ENCODE measurements at places on chromosomes 5 and 9. TPM values are rescaled to one million over a fixed set of nuclear protein-coding genes. Genes with fewer than 3 reads are reported as not detected.
A peak's percentile ranks its signal among the peaks of the same experiment; 100 is the strongest.

DNA sequence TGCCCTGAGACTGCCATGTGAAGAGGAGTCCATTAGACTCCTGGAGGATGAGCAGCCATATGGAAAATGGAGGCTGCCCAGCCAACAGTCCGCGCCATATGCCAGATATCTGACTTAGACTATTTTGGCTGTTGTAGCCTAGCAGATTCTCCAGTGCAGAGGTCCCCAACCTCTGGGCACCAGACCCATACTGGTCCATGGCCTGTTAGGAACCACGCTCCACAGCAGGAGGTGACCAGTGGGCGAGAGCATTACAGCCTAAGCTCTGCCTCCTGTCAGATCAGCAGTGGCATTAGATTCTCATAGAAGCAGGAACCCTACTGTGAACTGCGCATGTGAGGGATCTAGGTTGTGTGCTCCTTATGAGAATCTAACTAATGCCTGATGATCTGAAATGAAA lies 851.9 kb downstream of the NR2F1-AS1 start:
- DNase-seq, result no peak

- no peak for DNase-seq
Observed at GRCh38 chr9:93492327-93492726, 38.9 kb upstream of the FAM120AOS start.

DNA sequence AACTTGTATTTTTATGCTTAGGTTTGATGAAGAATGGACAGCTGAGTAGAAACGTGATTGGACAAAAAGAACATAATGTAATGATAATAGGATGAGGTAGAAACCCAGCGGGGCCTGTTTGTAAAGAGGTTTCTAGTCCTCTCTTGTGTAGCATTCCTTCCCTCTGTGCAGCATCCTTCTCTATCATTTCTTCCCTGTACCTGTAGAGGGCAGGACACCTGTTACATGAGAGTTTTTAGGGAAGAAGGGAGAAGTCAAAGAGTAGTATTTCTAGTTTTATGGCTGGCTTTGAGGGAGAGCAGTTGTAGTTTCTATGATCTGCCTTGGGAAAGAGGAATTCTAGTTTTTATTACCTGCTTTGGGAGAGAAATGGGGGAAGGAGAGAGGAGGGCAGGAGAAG lies 162.1 kb upstream of the FST start:
- DNase-seq, result no peak

- no peak for DNase-seq
Observed at GRCh38 chr5:90613459-90613858, 54.9 kb downstream of the ADGRV1 start.

PMPCA gene
- polyA plus RNA-seq, result 39.8 TPM

DNA sequence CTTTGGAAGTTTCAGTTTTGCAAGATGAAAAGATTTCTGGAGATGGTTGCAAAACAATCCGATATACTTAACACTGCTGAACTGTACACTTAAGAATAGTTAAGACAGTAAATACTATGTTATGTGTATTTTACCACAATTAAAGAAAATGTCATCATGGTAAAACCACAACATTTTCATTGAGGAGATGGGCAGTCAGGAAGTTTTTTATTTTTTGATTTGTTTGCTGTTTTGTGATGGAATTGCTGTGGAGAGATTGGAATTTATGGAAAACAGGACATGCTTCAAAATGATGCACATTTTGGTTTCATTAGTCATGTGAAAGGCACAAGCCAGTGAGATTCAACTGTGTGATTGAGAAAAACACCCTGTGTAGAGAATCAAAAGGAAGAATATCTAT lies 90.5 kb upstream of the AGXT2 start:
- no peak for DNase-seq

BAAT gene
- not detected for polyA plus RNA-seq

DNA sequence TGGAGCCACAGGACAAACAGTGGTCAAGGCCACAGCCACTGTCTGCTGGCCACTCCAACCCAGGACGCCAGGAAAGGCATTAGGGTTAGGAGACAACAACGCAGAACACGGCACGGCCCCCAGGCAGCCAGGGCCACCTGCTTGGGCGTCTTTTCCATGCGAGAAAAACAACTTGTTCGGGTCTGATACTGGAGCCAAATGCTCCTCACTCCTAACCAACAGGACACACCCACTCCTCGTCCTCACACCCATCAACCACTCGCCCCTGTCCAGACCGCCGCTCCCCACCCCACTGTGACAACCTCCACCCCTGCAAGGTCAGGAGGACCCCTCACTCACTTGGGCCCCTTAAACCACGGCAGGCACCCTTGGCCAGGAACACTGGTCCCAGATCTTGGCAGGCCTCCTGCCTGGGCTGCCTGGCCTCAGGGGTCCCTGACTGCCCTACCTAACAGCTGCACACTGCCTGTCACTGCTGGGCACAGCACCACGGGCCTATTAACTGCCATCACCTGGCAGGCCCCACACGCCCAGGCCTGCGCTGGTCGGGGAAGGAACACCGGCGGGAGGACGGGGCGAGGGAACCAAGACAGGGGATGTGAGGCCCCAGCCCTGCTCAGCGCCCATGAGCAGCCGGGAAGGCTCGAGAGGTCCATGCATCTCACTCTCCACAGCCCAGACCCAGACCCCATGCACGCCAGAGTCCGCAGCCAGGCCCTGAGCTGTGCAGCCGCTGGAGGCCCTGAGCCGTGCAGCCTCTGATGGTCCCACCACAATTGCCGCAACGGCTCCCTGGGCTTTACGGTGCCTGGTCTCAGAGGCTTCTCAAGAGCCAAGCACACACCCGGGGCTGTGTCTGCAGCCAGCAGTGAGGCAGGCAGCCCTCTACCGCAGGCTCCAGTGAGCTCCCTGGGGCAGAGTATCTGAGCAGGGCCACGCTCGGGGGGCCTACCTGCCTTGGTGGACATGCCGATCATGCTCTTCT lies 13.8 kb downstream of the CLPTM1L start:
- no peak for DNase-seq

DNA sequence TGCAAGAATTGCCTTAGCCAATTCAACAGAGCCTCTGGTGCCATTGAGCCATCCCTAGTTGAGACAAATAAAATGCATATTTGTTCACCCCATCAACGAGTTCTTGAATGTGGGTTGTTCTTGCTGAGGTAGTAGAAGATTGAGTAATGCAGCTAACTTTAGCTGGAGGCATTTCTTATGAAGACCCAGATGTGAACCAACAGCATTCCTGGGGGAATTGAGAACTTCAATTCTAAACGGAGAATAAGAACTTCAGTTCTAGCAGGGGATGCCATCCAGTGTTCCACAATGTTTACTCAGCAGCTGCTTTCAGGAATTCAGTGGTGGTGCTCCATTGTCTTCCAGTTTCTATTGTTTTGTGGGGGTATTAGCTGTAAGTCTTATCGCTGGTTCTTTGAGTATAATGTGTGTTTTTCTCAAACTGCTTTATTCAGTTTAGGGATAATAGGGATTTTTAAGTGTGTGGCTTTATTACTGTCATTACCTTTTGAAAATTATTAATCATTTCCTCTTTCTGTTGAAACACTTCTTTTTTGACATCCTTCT lies 1968.2 kb upstream of the NUDT12 start:
- no peak for DNase-seq

DNA sequence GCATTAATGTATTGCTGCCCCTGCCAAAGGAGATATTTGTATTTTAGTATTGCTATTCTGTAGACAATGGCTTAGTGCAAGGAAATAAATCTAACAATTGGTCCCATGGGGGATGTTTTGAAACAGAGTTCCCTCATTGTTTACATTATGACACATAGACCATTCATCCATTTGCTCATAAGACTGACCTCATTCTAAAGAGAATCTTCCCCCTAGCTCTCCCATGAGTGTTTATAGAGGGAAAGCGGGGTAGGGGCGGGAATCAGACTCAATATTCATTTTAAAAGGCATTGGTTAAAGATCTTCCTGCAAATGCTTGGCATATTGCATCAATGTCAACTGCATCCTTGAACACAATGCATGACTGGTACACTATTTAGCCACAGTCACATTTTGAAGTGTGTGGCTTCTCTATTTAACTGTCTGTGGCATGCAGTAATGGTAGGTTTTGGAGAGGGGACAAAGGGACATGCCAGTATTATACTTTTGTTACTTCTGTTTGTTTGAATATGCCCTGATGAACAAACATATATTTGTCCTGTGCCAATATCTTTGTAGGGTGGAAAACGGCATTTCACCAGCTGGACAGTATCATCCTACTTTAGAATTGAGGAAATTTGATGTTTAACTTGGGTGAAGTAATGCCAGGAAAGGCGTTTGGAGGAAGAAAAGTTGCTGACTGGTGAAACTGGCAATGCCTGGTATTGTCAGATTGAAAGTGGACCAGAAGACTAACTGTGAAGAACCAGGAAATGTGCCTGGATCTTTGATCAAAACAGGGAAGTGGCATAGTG lies 84.1 kb upstream of the MEGF10 start:
- DNase-seq, result no peak

DNA sequence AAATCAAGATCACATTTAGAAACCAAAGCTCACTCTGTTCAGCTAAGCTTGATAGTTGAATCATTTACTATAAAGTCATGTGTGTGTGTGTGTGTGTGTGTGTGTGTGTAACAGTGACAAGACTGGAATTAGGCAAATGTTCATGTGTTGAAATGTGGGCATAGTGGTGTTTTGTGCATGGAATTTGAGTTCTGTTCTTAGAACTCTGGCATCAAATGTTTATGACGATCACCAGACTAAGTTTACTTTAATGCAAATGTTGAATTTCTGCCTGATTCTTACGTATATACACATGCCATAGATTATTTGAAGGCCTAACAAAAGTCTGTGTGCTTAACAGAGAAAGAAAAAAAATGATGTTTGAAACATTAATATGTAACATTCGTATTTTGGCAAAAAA lies 72.8 kb upstream of the COL5A1 start:
- DNase-seq, result no peak

GRCh38 chr5:181255836-181256578 lies 4.9 kb downstream of the TRIM52 start:
- no peak for DNase-seq

DNA sequence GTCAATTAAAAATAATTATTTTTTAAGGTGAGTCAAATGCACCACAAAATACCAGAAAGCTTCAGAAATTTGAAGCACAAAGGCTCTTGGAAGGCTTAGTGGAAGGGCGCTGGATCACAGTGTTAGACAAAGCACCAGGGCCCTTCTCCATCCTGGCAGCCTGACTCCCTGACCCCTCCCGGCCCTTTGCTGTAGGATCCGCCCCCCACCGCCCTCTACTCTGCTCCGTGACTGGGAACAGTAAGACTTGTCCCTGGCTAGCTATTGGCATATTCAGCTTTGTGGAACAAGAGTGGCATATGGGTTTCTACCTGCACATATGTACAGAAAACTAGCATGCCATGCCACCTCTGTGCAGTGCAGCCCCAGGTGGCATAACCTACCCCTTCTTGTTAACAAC lies 222.1 kb downstream of the SYK start:
- no peak for DNase-seq

DNA sequence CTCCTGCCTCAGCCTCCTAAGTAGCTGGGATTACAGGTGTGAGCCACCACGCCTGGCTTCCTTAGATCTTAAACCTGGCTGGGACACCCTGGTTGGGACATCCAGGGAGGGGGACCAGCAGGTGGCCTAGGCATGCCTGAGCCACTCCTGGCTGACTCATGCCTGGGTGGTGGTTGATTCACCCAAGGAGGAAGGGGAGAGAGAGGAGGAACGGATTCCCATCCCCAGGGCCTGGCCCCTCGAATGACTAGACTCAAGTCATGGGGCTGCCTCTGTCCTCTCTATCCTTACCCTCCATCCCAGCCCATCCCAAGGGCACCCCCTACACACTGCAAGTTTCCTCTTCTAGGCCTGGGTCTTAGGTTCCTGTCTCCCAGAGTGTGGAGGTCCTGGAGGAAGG lies 12.7 kb downstream of the EEIG1 start:
- no peak for DNase-seq

SLC22A4 gene
- polyA plus RNA-seq, result not detected

- DNase-seq, result no peak
Observed at GRCh38 chr9:119788921-119789320, 419.7 kb upstream of the BRINP1 start.

GRCh38 chr5:89309268-89309667 lies 426.3 kb upstream of the MEF2C start:
- no peak for DNase-seq

FCN2 gene
- polyA plus RNA-seq, result not detected

DNA sequence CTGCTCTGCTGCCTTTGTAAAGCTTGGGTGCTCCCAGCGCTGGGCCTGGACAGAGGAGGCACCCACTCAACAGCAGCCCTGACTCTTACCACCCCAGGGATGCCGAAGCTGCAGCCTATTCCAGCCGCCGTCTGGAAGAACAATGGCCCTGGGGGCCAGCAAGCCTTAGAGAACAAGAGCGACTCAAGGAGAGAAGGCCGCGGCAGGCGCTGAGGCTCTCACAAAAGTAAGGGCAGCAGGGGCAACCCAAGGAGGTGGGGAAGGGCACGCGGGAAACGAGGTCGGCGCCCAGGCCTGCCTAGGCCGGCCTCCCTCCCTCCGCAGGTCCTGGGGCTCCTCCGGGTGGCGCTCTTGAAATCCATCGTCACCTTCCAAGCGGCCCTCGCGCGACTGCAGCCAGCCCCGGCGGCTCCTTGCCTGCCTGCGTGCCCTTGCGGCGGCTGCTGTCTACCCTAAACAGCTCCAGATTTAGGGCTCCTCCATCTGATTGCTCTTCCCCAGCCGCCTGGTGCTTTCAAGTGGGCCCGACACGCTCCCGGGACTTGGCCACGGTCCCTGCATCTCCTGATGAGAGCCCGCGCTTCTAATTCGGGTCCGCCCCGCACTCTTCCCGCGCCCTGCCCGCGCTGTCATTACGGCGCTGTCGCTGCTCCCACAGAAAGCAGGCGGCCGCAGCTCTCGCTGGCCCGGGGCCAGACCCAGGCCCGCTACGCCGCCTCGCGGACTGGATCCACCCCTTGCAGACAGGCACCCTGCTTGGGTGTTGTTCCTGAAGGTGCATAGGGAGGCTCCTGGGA lies 213.3 kb downstream of the SEMA6A start:
- no peak for DNase-seq

RAPGEF1 gene
- 21.1 TPM for polyA plus RNA-seq

DNA sequence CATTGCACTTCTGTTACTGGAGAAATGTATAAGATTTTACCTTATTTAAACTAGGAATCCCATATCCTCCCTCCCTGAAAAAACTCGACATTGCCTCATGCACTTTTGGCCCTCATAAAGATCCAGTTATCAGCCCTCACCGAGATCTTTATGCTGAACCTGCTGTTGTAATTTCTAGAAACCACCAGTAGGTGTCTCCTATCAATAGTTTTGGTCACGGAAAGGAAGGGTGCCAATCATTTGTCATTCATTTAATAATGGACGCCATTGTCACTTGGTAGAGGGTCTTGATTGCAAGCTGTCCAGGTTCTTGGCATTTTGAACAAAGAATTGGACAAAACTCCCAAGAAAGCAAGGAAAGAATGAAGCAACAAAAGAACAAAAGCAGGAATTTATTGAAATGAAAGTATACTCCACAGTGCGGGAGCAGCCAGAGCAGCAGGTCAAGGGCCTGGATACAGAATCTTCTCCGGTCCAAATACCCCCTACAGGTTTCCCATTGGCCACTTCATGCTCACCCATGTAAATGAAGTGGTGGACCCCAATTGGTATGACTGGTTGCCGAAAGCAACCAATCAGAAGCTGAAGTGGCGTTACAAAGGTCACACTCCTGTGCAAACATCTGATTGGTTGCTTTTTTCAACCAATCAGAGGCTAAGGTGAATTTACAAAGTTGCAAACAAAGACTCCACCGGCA lies 524.3 kb downstream of the PSAT1 start:
- peak; percentile 7 for DNase-seq

GRCh38 chr5:150585781-150586341 lies 54.6 kb upstream of the SYNPO start:
- DNase-seq, result no peak

FRMD3 gene
- polyA plus RNA-seq, result 0.36 TPM

- DNase-seq, result no peak
Observed at GRCh38 chr5:87850843-87851242, 417.8 kb downstream of the TMEM161B start.

- no peak for DNase-seq
Observed at GRCh38 chr9:119157196-119157595, 212.0 kb downstream of the BRINP1 start.

NR5A1 gene
- polyA plus RNA-seq, result not detected

Measured in naive B cell (primary cell).